Midbrain (tissue), 1 donor: ENCODE measurements at places on chromosomes 6 and 20.

GRCh38 chr6:146212781-146213180 lies 183.9 kb downstream of the GRM1 start:
- no peak for DNase-seq

DNA sequence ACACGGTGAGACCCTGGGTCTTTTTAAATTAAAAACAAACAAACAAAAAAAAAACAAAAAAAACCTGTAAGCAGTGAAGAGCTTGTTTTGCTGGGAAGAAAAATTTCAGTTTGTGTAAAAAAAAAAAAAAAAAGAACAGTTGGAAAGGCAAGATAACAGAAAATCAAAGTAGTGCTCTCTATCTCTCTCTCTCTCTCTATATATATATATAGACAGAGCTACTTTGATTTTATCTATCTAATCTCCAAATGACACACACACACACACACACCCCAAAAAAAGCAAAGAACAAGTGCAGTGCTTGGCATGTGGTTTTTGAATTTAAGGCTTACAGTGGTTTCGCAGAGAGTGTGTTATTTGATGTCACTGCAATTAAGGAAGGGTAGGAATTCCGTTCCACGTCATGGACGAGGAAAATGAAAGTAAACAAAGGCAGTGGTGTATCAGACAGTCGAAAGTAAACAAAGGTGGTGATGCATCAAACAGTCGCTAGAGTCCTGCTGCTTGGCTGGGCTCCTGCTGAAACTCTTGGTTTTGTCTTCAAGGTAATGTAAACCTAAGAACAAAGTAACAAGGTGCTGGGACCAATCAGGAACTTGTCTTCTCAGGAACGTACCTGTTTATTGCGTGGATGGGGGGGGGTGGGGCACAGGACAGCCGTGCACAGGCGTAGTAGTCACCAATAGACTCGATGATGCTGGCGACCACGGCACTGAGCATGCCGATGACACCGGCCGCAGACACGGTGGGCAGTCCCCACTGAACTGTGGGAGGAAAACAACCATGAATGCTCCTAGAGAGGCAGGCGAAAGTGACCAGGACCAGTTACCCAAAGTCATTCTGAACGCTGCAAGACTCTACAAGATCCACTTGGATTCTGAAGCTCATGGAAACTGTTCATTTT lies 131.8 kb downstream of the SLC23A2 start:
- no peak for DNase-seq

GRCh38 chr20:3739054-3739925 lies 6.8 kb downstream of the HSPA12B start:
- no peak for DNase-seq

DNA sequence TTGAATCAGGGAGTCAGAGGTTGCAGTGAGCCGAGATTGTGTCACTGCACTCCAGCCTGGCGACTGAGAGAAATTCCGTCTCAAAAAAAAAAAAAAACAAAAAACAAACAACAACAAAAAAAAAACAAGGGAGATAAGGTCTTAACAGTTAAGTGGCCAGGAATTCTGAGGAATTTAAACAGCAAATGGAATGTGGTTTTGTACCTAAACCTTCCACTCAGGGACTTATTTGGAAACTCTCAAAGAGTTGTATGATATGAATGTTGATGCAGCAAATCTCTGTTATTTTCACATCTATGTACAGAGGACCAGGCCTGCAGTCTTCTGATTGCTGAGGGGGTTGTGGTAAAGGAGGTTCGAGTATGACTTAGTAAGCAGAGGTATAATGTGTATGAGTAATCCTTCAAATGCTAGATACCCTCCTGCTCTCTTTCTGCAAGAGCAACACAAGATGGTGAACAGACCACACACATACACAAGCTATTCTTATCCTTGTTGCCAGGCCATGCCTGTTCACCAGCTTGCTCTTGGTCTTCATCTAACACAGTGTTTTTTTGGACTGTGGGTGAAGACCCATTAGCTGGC lies 174.9 kb upstream of the SCGN start:
- DNase-seq = no peak

DNA sequence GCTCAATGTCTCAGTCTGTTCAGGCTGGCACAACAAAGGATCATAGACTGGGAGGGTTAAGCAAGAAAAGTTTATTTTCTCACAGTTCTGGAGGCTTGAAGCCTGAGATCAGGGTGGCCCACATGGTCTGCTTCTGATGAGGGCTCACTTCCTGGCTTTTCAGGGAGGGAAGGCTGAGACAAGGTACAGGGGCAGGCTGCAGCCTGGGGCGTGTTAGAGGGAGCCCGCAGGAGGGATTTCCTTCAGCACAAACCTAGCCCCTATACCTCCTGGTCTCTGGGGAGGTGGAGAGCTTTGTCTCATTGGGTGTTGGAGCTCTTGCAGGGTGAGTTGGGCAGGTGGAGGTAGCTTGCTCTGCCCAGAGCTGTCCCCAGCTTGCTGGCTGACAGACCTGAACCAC lies 81.1 kb upstream of the GPR6 start:
- DNase-seq = no peak

DNA sequence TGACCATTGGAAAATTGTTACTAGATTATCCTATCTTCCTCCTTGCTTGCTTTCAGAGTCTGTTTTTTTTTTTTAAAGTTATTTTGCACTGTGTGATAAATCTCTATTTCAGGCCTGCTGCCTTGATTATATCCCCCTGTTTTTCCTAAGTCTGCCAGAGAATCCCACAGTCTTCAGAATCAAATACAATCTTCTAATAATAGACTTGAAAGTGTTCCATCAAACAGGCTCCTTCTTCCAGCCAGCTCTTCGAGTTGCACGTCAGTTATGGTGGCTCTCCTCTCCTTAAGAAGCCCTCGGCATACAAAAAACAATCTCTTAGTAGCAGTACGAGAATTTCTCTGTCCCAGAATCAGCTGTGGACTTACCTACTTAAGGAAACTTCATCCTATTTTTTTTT lies 92.9 kb upstream of the NOX3 start:
- DNase-seq = no peak

- DNase-seq = no peak
Measured at GRCh38 chr6:21500314-21501020, 93.1 kb upstream of the SOX4 start.

- DNase-seq = peak; percentile 60
Measured at GRCh38 chr6:169229615-169230321, 23.9 kb downstream of the THBS2 start.

DNA sequence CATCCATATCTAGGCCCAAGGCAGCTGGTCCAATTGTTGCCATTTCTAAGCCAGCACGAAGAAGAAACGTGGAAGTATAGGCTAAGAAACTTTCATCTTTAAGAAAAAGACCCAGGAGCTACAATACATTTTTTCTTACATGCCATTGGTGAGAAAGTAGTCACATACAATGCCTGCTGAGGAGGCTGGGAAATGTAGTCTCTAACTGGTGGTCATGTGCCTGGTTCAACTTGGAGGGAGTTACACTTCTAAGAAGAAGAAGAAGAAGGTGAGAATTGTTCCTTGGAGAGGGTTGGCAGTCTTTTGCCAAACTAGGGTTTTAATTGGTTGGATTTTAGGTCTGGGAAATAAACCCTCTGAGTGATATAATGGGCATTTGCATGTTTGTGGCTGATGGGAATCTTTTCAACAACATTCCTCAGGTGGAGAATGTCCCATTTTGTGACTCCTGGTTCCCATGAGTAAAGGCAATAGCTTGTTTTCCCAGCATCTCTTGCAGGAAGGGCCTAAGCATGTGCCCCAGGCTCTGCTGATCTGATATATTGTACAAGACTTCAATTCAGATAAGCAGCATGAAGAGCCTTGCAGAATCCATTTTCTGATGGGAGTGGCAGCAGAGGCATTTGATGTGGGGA lies 47.0 kb upstream of the PREP start:
- DNase-seq = no peak

DNA sequence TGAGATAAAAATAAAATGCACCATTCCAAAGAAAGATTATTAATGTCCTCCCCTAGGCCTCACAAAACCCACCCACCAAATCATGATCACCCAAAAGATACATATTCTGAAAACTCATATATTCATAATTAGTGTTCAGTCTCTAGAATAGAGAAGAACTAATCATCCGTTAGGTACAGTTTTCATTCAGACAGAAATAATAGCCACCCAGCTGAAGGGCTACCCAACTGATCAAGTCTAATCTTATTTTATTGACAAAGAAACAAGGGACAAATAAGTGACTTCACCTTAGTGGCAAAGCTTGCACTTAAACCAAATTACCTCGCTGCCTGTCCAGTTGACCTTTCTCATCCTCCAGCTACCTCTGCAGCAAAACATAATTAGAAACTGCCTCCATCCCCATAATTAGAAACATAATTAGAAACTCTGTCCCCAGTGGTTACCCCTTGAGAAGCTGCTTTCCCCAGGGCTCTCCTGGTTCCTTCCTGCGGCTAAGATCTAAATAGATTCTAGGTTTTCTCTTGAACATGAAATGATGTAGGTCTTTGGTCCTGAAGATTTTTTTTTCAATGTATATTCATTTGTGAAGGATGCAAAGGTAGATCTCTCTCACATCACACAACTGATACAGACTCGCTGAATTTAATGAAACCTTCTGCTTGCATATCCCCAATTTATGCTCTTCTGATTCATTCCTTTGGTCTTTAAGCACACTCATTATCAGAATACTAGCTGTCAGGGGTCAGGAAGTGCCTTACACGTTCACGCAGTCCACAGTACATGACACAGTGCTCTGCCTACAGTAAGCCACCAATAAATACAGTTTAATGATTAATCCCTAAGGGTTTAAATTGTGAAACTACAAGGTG lies 46.3 kb downstream of the HBS1L start:
- no peak for DNase-seq

- peak; percentile 77 for DNase-seq
Measured at GRCh38 chr6:136288566-136289326, 900 bp downstream of the BCLAF1 start.

DNA sequence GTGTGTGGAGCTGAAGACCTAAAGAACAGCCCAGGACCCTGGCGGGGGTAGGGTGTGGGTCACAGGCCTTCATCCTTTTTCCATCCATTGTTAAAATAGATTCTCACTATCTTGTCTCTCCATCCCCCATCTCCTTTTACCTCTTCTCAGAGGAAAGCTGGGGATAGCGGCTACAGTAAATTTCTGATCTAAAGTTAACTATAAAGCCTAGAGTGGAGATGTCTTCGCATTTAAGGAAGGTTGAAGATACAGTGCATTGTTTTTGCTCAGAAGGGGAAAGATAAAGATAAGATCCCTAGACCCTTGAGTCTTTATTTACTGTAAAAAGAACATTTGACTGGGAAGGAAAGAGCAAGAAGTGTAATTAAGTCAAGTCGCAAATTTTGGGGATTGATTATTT lies 8.6 kb downstream of the FOXA2 start:
- no peak for DNase-seq
